ENCODE measurements at places on chromosomes 5 and 9.
A peak's percentile ranks its signal among the peaks of the same experiment; 100 is the strongest.

DNA sequence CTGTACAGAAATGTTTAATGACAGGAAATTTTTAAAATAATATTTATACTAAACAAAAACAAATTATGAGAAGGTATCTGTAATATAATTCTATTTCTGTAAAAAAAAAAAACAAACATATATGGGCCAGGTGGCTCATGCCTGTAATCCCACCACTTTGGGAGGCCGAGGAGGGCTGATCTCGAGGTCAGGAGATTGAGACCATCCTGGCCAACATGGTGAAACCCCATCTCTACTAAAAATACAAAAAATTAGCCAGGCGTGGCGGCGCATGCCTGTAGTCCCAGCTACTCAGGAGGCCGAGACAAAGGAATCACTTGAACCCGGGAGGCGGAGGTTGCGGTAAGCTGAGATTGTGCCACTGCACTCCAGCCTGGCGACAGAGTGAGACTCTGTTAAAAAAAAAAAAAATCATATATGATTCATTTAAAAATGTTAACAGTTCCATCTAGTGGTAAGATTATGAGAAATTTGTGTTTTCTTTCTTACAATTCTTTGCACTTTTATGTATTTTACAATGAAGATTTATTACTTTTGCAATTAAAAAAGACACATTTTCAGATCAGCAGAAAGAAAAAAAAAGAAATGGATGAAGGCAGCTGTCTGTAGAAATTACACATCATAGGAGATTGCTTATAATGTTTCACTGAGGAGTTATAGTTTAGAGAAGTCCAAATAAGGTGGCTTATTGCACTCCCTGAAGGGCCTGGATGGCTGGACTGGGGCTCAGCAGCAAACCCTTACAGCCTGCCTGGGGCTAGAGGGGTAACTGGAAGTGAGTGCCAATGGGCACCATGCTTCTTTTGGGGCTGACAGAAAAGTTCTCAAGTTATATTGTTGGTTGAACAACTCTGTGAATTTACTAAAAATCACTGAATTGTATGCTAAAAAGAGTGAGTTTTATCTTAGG, 20.3 kb downstream of the C9orf153 start:
- no peak for DNase-seq

DNA sequence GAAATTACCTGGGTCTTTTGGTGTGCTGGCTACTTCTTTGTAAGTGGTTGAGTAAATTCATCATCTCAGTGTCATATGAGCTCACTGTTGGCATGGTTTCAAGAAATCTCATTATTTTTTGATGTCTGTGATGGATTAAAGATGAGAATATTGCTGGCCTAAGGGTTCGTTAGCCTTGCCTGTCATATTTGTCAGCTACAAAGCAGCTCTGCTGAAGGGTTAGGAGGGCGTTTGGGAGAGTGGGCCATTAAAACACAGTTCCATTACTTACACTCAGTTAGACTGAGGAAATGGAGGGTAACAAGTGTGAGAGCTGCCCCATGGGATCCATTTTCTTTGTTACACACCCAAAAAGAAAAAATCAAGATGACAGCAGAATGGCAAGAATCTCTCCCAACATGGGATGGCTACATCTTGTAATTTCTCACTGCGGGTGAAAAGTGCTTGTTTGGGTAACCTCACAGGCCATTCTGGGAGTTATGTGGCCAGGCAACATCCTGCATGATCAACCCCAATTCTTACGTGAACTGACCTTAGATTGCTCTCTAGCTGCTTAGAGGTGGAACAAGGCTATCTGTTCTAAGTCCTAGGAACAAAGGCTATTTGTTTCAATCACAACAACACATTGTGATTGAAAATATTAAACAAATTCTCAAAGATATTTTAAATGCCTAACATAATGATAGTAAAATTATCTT, 609.5 kb upstream of the RGMB start:
- DNase-seq, result no peak

DNA sequence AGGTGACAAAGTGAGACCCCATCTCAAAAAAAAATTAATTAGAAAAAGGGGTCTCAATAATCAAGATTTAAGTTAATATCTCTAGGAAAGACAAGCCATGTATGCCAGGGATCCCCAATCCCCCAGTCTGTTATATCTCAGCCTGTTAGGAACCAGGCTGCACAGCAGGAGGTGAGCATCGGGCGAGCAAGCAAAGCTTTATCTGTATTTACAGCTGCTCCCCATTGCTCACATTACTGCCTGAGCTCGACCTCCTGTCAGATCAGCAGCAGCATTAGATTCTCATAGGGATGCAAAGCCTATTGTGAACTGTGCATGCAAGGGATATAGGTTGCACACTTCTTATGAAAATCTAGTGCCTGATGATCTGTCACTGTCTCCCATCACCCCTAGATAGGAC, 116.8 kb downstream of the TARS1 start:
- no peak for DNase-seq

DNA sequence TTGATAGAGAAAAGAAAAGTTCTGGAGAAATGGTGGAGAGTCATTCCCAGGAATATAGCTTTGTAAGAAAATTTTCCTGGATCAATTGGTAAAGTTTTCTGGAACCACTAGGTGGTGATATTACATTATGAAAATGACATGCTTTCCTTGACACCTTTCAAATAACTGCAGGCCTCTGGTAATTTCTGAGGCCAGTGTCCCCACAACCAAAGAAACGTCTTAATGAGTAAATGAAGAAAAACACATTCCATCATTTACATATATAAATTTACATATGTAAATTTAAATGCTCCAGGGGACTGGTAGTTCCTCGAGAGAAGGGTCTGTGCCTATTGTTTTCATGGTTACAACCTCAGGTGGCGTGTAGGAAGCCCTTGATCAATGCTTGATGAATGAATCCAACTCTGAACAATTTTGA, 17.2 kb upstream of the RGS3 start:
- peak; percentile 31 for DNase-seq

DNA sequence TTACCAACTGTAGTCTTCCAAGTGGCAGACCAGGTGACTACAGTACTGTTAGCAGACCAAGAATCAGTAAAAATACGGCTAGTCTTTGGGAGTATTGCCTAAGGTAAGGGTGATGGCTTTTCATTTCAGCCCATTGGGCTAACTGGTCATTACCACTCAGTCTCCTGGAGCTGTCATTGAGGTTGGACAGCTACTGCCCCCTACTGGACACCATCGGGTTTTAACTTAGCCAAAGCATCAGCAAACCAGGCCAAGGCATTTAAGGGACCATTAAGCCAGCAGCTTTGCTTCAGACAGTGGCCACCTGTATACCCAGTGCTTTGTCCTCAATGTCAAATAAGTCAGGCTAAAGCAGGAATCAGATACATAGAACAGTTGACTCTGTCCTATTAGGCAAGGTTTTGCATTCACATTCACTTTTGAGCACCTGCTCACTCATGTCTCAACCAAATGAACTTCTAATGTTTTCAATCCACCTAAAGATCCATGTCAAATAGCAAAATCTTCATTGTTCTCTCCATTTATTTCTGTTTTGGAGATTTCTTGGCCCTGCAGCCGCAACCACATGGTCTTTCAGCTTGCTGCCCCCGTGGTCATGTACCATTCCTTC, 117.2 kb downstream of the INVS start:
- peak; percentile 67 for DNase-seq

DNA sequence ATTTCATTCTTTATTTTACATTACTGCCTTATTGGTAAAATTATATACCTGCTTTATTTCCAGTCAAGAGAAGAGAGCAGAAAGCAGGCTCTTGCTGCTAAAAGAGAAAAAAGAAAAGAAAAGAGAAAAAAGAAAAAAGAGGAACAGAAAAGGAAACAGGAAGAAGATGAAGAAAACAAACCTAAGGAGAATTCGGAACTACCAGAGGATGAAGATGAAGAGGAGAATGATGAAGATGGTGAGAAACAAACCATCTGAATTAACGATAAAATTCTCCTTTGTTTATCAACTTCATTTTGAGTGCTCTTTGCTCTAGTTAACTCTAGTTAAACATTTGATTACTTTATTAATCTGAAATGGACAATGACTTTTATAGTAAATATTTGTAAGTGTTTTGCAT, 23.5 kb upstream of the EIF4EBP3 start:
- DNase-seq, result no peak

Data from MM.1S (cell line).